CD4-positive, alpha-beta T cell treated with Interleukin-12 subunit alpha and Interleukin-12 subunit beta, for 1 hour (primary cell): ENCODE measurements at places on chromosomes 16 and 17.

DNA sequence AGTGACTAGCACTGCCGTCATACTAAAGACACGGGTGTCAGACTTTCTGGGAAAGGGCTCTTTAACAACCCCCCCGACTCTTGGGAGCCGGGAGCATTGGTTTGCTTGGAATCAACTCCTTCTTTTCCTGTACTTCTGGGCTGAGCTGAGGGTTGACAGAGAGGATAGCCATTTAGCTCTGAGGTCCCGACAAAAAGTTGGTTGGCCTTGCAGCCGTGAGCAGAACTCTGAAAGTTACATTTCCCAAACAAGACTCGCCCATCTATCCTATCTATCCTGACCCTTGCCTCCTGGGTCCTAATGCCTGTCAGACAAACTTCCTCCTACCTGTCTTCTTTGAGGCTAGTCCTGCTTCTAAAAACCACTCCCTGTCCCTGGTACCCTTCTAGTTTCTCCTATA, 460.8 kb upstream of the TOM1L1 start:
- no peak for DNase-seq

DNA sequence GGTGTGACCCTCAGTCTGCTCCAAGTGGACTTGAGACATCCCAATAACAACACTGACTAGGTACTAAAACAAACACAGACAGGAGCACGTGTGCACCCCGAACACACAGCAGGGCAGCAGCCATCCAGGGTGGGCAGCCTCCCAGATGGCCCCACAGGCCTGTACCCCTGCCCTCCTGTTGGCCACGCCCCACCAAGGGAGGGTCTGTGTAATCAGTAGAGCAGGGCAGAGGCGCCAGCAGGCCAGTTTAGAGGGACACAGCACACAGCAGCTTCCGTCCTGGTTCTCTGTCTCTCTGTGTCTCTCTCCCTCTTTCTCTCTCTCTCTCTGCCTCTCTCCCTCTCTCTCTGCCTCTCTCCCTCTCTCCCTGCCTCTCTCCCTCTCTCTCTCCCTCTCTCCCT, 21.4 kb downstream of the ACTG1 start:
- no peak for DNase-seq

GRCh38 chr17:37527249-37527851, 37.7 kb downstream of the DUSP14 start:
- peak; percentile 50 for DNase-seq

- DNase-seq: no peak
Observed at GRCh38 chr17:34485999-34486398, 93.4 kb upstream of the TMEM132E start.

DNA sequence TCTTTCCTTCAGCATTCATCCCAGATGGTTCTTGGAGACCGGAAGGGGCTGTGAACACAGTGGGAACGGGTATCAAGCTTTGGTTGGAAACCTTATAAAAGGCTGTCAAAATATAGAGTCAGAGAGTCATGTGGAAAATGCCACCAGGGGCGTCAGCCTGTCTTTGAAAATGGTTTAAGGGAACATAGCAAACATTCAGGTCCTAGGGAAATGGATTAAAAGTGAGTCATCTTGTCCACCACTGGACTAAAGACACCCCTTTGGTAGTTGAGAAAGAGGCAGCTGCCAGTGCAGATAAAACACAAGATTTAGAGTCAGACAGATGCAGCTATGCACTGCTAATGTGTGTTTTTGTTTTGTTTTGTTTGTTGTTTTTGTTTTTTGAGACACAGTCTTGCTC, 47.8 kb upstream of the BCO1 start:
- DNase-seq: no peak

- DNase-seq: no peak
Observed at GRCh38 chr16:886802-887731, 83.7 kb downstream of the LMF1 start.

- DNase-seq: no peak
Observed at GRCh38 chr17:511833-512251, 159.2 kb upstream of the RPH3AL start.

DNA sequence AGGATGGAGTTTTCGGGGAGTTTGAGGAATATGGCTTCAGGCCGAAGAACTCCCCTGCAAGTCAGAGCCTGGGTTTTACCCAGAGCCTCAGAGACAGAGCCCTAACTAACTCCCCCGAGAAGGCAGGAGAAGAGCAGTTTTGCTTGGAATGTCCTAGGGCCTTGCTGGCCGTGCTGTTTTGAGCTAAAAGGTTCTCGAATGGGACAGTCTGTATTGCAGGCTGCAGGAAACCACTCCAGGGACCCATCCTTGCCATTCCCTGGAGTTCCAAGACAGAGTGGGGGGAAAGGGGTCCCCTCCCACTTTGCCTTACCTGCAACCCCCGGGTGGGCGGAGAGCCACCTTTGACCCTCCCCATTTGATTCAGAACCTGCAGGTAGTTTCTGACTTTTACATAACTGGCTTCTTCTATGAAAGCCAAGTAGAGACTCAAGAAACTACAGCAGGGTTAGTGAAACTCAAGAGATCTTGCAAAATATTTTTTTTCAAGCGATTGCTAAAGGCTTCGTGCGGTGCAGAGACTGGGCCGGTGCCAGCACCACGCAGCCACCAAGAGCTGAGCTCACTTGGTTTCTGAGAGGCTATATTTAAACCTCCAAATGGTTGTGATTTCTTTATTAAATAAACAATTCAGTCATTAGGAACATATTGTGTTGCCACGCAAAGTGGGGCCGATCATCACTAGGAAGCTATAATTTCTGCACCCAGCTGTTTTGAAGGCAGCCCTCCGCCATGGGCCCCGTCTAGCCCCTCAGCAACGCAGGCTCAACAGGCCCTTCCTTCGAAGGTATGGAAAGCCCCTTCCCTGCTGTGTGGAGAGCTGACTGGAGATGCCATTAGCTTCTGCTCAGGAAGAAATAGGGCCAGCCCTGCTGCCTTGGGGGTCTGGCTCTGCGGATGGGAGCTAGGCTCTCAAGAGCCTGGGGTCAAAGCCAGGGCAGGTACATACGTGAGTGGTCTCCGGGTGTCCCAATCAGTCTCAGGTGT, 223.0 kb downstream of the NTN1 start:
- no peak for DNase-seq

GRCh38 chr16:4520913-4521312, 17.7 kb downstream of the CDIP1 start:
- no peak for DNase-seq

DNA sequence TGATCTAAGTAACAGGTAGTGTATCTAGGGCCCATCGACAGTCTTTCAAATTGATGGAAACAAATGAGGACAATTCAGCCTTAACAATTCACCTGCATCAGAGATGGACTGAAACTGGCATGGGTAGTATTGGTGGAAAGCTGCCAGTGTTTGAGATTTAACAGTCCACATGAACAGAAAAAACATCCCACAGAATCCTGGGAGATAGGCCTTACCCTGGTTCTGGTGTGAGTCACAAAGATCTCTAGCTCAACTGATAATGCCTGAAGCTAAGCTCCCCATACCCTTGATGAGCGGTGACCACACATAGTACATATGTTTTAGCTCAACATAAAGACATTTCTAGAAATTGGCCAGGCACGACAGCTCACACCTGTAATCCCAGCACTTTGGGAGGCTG, 21.9 kb downstream of the CRK start:
- no peak for DNase-seq

- peak; percentile 51 for DNase-seq
Observed at GRCh38 chr16:46974352-46974751, 878 bp upstream of the DNAJA2 start.

- DNase-seq: peak; percentile 30
Observed at GRCh38 chr17:67629971-67630320, 87.8 kb upstream of the NOL11 start.

DNA sequence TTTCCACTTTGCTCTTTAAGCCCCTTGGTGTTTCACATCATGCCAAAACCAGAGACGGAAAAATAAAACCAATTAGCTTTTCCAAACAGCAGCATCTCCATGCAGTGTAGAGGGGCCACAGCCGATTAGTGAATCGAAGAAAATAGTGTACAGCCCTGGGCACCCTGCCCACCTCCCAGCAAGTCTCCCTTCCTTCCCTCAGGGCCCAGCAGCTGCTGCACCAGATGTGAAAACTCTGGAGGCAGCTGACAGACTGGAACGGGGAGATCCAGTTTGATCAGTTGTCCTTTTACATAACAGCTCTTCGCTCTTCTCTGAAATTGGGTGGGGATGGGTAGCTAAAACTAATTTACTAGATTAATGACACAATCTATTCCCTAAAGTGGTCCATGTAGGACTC, 19.3 kb downstream of the TMEM11 start:
- no peak for DNase-seq

- no peak for DNase-seq
Observed at GRCh38 chr17:77810536-77810935, 148.0 kb upstream of the TNRC6C start.

DNA sequence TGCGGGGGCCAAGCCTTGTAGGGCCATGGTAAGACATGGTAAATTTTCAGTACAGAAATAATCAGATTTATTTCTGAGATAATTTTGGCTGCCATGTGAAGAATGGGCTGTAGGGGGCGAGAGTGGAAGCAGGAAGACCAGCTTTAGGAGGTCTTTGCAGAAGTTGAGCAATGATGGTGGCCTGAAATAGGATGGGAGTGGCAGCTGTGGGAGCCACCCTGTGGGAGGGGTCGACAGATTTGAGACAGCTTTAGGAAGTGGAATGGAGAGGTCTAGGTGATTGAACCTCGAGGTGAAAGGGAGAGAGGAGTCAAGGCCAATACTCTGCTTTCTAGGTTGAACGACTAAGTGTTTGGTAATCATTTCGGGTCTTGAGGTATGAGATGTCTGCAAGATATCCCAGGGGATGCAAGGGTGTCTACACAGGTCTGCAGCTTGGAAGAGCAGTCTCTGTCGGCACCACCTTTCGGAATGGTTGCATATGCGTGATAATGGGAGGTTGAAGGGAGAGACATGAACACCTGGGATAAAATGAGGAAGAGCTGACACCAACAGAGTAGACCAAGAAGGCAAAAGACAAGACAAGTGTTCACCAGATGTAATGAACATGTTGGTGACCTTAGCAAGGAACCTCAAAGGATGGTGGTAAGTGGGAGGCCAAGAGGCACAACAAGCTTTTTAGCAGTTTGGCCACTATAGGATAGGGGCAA, 4.2 kb upstream of the ATXN7L3 start:
- peak; percentile 70 for DNase-seq

DNA sequence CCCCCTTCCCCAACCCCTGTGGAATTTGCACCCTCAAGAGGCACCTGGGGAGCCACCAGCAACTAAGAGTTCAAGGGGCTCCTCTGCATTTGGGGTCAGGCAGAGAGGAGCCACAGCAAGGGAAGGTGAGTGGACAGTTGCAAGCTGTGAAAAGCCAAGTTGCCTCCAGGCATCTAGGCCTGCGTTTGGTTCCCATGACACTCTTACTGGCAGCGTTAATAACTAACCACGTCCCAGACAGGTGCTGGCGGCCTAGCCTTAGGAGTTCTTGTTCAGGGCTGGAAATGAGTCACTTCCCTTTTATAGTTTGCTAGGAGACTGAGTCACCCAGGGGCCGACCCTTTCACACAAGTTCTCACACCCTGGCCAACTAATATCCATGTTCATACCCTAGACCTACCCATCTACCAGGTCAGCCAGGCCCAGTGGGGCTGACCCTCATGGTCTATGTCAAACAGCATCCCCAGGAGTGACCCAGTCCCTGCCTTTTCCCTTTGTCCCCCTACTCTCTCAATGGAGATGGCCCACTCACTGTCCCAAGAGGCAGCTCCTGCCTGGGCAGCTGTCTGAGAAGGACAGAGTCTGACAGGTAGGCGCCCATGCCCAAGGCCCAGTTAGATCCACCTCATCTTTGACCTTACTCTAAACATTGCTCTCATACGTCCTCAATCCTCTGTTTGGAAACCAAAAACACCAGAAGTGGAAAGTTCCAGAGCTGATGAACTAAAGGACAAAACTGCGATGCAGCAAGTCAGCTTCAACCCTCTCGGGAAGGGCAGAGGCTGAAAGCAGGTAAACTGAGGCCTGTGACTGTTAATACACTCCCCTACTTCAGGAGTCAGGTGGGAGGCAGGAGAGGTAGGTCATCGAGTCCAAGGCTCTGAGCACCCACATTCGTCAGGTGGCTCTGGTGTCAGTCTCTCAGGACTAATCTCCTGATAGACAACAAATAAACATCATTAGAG, 300.6 kb downstream of the SOX9 start:
- DNase-seq: peak; percentile 2

GRCh38 chr17:50332196-50332595, 13.7 kb upstream of the XYLT2 start:
- DNase-seq: no peak

- DNase-seq: no peak
Observed at GRCh38 chr16:77816293-77816692, 27.9 kb downstream of the VAT1L start.

DNA sequence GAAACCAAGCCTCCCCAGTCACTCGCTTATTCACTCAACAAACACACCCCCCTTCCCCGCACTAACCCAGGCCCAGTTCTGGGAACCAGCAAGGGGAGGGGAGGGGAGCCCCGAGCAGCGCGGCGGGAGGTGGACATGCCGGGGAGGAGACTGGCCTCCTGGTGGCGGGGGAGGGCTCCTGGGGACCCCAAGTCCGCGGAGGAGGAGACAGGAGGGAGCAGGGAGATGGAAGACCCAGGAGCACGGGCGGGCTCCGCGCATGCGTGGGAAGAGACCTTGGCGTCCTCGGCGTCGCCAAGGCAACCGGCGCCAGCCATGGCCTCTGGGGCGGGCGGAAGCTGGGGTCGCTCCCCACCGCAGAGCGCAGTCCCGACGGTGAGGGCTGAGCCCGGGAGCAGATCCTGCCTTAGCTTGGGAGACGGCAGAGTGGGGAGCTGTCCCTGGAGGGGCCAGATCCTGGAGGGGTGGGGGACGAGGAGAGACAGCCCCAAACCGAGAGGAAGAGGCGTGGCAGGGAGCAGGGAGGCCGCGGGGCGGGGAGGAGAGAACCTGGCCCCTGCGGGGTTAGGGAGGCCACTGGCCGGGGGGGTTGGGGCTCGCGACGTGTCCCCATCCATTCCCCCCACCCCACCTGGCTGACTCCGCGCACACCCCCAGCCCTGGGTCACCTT, at the start of gene PRR29:
Gene PRR29 (plus strand): TSS at position 302 of the 671 bp plus-strand sequence. CDS start 14 bp downstream, at position 316.
- DNase-seq: peak; percentile 80

DNA sequence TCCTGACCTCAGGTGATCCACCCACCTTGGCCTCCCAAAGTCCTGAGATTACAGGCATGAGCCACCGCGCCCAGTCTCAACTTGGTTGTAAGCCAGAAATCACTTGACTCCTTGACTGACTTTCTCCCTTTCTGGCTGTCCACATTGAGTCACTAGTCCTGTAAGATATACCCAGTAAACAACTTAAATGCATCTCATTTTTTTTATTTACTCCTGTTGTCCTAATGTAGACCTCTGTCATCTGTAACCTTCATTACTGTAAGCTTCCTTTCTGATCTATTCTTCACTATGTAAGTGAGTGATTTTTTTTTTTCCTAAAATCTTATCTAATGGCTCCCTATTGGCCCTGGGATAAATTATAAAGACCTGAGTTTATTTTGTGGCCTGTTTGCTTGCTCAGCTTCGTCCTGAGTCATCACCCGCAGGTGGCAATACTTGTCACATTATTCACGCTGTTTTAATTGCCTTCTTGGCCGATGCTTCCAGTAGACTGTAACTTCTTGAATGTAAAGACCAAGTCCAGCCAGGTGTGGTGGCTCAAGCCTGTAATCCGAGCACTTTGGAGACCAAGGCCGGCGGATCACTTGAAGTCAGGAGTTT, 41.0 kb downstream of the PAFAH1B1 start:
- no peak for DNase-seq
